Spleen (tissue), 13 donors: ENCODE measurements at places on chromosomes 3 and 15.

DNA sequence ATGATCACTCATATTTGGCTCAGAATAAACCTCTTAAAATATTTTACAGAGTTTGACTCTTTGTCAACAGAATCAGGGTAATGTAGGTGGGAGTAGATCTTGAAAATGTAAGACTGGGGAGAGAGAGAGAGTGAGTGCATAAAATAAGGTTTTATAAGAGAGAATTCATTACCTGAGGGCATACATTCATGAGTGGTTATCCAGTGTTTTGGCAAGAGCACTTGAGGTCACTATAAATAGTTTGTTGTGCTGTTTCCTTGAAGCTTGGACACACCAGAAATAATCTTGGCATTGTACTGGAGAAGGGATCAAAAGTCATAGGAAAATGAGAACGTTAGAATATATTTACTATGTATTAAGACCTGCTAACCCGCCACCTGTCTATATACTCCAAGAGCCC lies 33.4 kb downstream of the SLC28A2 start:
- no peak for DNase-seq

- no peak for DNase-seq
Observed at GRCh38 chr3:59386165-59386564, 336.3 kb upstream of the CFAP20DC start.

- no peak for DNase-seq
Observed at GRCh38 chr3:170697908-170698307, 112.0 kb upstream of the SLC7A14 start.

- DNase-seq: no peak
Observed at GRCh38 chr3:152658977-152659720, 175.8 kb upstream of the P2RY1 start.

GRCh38 chr3:57963811-57964346 lies 44.3 kb upstream of the FLNB start:
- no peak for DNase-seq

DNA sequence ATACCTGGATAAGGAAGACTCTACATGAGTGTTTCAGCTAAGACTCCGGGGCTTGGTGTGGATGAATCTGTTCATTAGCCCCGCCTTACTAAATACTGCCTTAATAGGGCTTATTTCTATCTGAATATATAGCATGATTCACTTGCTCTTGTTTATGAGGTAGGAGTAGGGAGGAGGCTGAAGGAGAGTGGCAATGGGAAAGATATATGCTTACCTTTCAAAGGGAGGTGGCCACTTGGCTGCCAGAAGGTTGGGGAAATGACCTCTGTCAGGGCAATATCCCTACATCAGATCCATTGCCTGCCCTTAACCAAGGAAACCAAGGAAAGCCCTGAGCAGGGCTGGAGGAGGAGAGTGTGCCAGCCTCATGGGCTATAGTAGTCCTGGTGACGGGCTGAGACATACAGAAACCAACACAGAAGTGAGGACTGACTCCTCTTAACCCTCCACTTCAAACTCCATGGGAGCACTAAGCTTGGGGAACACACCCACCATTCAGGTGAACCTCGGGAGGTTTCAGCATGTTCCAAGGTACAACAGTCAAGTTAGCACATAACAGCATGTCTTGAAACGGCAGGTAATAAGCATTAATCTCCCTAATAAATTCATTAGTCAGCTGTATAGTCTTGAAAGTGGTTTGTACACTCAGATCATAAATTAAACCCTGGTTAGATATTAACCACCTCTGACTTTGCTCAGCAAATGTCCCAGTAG lies 80.1 kb downstream of the EOMES start:
- no peak for DNase-seq
